ENCODE measurements at places on chromosomes 1 and 21.

DNA sequence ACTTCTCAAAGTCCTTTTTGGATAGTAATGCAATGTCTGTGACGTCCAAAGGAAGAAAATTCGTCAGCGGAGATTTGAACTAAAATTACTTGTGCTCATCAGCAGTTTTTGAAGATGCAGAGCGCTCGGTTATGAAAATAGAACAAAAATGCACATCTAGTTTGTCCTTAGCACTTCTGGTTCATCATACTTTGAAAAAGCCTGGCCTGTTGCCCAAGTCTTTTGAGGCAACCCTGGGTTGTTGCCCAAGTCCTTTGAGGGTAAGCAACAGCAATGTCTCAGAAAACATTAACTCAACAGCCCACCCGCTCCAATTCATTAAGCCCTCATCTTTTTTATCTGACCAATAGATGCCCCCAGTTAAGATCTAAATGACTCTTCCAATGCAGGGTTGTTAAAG is 91.9 kb downstream of the HUNK start:
- DNase-seq: no peak

DNA sequence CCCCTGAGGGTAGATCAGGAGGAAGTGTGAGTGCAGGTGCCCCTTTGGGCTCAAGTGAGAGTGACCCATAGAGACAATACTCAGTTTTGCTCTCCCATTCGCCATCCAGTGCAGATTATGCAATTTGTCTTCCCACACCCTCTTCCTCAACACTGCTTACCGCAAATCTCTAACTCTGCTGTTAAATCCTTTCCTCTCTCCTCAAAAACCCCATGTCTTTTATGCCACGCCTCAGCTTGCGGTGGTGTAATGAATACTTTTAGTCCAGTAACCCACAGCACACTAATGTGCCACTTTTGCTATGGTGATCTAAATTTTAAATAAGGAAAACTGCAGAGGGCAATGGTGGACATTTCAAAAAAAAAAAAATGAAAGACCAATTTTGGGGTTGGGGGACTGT is 57.7 kb downstream of the PRRX1 start:
- DNase-seq: no peak

- peak; percentile 39 for DNase-seq
Measured at GRCh38 chr1:184419350-184420161, 32.7 kb downstream of the C1orf21 start.

DNA sequence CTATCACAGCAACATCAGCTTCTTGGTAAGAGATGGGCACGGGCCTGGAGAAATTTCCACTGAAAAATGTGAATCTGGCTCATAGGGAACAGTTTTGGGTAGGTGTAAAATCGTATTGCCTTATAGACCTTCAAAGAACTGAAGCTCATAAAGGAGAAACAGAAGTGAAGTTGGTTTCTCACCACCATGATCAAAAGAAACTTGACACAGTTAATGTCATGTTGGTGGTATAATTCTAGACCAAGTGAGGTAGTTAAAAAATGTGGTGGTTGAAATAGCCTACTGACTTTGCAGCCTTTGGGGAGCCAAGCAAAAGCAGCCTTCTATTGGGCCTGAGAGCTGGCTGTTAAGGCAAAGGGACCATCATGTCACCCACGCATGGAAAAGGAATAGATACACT is 8.9 kb downstream of the CD1D start:
- no peak for DNase-seq

- no peak for DNase-seq
Measured at GRCh38 chr1:85748120-85748519, 39.9 kb upstream of the ZNHIT6 start.

GRCh38 chr21:44259082-44259705 is 2.5 kb downstream of the DNMT3L start:
- DNase-seq: no peak

DNA sequence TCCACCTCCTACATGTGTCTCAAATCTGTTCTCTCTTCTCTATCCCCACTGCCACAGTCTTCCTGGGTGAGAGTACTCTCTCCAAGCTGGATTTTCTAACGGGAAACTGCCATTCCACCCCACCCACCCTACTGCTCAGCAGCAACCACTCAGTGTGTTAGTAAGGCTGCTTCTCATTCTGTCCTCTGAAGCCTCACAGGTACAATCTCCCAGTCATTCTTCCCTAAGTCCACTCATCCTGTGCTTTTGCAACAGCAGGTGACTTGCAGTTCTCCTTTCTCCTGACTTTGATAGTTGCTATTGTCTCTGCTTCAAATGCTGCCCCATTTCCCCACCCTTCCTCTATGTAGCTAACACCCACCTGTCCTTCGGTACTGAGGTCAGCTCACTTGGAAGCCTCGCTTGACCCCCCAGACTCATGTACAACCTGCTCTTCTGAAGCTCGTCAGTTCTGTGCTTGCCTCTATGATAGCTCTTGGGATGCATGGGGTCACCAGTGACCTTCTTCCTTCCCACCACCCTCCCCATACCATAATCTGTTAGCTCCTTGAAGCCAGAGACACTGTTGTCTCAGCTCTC is 188.9 kb downstream of the RRAGC start:
- no peak for DNase-seq

- peak; percentile 28 for DNase-seq
Measured at GRCh38 chr1:47532921-47533792, 95.3 kb downstream of the FOXD2 start.

- no peak for DNase-seq
Measured at GRCh38 chr1:11450310-11450709, 28.6 kb upstream of the DISP3 start.

DNA sequence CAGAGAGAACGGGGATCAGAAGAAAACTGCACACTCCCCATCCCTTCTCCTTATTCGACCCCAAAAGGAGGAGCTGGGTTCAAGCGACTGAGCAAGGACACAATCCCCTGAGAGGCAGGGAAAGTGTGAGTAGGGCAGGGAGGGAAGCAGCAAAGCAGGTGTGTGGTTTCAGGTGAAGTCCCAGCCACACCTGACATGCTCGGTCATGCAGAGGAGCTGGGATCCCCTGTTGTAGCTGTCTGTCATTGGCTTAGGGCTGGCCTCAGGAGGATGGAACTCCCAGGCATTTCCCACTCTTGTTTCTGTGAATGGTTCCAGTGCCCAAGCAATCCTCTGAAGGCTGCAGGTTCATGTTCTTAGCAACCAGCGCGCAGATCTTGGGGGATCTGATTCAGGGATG is 150.7 kb downstream of the DSCAM start:
- DNase-seq: no peak

GRCh38 chr1:209853676-209854075 is 25.9 kb downstream of the UTP25 start:
- no peak for DNase-seq

DNA sequence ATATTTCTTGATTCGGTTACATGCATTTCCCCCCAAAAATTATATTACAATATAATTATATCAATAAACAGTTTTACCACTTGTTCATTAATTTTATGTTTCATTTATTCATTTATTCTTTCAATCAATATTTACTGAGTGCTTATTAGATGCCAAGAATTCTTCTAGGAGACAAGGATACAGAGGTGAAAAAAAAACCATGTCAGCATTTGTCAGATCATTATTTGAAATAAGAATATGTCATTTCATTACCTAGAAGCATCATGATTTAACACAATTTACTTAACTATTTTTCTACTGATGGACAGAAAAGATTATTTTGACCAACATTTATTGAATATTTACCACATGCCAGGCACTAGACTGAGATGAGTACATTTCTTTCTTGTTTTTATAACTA is 512.7 kb downstream of the LMO4 start:
- no peak for DNase-seq
